NCI-H1694 (cell line): ENCODE measurements at places on chromosomes 4 and X.
A peak's percentile ranks its signal among the peaks of the same experiment; 100 is the strongest.

- DNase-seq = no peak
Measured at GRCh38 chrX:18992829-18993228, 8.9 kb upstream of the PHKA2 start.

- no peak for DNase-seq
Measured at GRCh38 chrX:21606002-21606401, 52.1 kb downstream of the KLHL34 start.

- peak; percentile 2 for DNase-seq
Measured at GRCh38 chrX:123422875-123423274, 238.8 kb downstream of the GRIA3 start.

GRCh38 chr4:18050448-18050847 is 28.9 kb upstream of the LCORL start:
- no peak for DNase-seq

DNA sequence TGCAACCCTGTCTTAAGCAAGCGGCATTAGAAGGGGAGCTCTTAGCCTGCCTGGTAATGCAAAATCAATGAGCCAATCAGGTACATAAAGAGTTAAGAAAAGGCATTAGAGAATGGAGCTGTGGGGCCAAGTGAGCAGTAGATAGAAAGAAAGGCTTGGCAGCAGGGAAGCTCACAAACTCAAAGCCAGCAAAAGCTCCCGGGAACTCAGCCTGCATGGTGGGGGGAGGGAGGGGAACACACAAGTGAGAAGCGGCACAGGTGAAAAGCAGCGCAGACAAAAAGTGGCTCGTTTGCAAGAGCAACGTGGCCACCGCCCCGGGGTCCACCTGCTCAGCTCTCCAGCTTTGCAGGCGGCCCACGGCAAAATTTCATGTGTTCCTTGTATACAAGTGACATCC is 818.5 kb downstream of the FAM133A start:
- no peak for DNase-seq
